Neuronal stem cell (in vitro differentiated cells): ENCODE measurements at places on chromosomes 5 and 9.

- no peak for DNase-seq
Observed at GRCh38 chr5:173514661-173515060, 101.8 kb downstream of the BOD1 start.

DNA sequence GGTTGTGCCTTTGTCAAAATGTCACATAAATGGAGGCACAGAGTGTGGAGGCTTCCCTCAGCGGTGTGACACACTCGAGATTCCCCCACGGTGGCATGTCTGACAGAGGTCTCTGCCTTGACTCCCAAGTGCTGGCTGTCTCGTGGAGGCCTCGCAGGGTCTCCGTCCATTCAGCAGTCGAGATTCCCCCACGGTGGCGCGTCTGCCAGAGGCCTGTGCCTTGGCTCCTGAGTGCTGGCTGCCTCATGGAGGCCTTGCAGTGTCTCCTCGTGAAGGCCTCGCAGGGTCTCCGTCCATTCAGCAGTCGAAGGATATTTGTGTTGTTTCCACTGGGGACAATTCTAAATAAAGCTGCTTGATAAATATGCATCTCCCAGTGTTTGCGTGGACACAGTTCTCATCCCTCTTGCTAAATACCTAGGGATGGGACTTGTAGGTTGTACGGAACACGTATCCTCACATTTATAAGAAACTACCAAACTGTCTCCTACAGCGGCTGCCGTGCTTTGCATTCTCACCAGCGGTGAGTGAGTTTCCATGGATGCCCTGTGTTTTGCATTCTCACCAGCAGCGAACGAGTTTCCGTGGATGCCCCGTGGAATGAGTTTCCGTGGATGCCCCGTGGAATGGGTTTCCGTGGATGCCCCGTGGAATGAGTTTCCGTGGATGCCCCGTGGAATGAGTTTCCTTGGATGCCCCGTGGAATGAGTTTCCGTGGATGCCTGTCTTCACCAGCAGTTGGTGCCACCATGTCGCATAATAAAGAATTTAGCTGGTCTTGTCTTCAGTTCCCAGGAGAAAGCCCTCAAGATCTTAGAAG lies 25.8 kb downstream of the PNPLA7 start:
- DNase-seq: no peak

- peak; percentile 20 for DNase-seq
Observed at GRCh38 chr9:126956917-126957686, 42.5 kb downstream of the RALGPS1 start.

DNA sequence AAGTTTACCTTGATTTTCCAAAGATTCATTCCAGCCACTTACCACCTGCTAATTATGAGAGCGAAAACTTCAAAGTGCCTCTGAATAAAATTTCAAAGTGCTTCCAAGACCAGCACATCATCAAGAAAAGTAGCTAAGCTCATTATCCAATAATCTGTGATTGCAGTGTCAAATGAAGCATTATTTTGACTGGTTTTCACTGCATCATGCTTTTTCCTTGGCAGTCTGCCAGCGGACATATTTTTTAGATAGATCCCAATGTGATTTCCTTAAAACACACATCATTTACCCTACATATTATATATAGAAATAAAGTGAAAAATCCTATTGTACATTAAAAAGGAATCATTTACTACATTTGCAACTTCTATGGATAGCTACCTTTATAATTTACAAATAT lies 508.6 kb upstream of the FAM174A start:
- DNase-seq: no peak

DNA sequence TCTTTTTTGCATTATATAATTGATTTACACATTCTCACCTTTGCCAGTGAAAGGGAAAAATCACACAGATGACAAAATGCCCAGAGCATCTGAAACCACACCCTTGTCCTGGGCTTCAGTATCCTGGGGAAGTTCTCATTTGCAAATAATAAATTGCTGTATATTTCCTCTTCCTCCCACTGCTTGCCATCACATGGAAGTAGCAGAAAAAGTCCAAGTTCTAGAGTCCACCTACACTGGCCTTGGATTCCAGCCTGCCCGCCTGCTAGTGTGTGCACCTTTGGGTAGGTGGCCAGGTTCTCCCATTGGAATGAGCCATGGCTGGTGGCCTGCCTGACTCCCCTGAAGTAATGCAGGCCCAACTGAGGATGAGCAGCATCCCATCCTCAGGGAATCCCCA lies 149.4 kb downstream of the GADD45G start:
- DNase-seq: no peak

DNA sequence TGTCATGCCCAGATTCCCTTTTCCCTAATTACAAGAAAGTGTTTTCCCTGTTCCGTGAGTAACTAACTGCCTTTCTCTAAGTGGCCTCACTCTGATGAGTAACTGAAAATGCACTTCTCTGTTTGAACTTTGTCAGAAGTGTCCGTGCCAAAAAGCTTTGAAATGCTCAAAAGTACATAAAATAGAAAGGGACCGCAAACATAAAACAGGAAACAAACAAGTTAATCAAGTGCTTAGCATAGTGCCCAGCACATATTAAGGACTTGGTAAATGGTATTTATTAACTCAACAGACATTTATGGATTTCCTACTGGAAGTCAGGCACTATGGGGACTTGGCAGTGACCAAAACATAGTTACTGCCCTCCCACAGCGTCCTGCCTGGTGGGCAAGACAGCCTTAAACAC lies 22.3 kb downstream of the AQP3 start:
- no peak for DNase-seq

DNA sequence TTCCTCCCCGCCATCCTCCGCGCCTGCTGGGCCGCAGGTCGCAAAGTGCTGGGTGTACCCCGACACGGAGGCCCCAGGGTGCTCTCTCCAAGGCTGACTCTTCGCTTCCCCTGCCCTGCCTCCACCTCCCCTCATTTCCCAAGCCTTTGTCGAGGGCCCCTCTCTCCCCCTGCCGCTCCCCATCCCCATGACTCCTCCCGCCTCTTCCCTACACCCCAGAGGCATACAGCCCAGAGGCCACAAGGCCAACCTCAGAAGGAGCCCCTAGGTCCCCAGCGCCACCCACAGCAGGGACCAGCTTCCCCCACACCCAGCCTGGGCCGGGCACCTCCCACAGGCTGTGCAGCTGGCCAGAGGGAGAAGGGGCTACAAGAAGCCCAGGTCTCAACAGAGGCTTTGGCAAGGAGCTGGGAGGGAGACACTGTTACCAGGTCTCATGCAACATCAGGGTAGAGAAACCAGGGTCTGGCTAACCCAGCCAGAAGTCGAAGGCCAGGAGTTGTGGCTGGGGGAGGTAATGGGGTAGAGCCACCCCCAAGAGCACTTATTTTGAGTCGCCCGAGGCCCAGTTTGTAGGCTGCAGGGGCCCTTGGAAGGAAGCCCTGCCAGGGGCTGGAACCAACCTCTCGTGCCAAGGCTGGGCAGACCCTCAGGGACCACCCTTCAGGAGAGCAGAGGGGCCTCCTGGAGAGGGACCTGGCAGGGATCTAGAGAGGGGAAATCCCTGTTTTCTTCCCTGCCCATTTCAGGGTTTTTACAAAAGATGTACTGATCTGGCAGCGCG lies 24.5 kb upstream of the SARDH start:
- no peak for DNase-seq

- DNase-seq: no peak
Observed at GRCh38 chr9:93646640-93647178, 70.3 kb downstream of the PHF2 start.

DNA sequence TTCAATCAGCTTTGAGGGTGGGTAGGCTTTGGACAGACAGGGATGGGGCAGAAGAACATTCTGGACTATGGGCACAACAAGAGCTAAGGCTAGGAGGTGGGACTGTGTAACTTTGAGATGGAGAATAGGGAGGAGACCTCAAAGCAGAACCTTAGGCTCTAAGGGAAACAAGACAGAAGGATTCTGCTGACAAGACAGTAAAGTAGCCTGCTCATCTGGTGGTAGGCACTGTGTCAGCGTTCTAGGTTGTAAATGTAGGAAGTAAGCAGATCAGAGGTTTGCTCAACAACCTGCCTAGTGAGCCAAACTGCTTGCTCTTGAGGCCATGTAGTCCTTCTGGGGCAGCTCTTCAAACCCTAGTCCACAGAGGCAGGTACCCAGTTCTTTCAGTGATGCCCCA lies 15.0 kb upstream of the IL12B start:
- no peak for DNase-seq

- DNase-seq: no peak
Observed at GRCh38 chr9:72718503-72718902, 197.1 kb downstream of the TMC1 start.

DNA sequence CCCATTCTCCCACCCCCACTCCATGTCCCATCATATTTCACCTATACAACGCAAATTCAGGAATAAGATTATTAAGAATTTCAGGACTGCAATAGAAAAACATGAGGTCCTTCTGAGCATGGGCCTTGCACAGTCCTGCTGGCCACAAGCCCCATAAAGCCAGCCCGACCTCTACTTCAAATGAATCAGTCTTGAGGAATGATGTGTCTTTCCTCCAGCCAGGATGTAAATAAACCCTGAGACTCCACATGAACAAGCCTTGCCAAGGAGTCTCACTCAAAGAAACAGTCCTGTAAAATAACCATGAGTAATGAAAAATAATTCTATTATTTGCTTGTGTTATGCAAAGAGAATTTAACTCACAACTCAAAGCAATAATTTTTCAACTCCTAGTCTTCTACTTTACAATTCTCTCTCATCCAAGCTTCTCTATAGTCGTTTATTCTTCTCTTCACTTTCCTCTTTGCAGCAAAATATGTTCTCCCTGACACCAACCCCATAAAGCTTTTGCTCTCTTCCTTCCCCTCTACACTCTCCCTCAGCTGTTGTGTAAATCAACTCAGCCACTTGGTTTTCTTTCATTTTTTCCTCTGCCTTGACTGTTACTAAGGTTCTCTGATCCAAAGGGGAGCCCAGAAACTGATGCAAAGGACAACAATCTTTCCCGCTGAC lies 140.1 kb upstream of the MOCS2 start:
- DNase-seq: no peak

- DNase-seq: no peak
Observed at GRCh38 chr9:91419222-91420191, 4.1 kb downstream of the NFIL3 start.

- no peak for DNase-seq
Observed at GRCh38 chr5:135140446-135141204, 106.6 kb upstream of the PITX1 start.

- DNase-seq: no peak
Observed at GRCh38 chr9:79567671-79568098, 4.1 kb upstream of the TLE4 start.

- peak; percentile 41 for DNase-seq
Observed at GRCh38 chr5:147822686-147823491, 8.6 kb downstream of the SPINK1 start.

DNA sequence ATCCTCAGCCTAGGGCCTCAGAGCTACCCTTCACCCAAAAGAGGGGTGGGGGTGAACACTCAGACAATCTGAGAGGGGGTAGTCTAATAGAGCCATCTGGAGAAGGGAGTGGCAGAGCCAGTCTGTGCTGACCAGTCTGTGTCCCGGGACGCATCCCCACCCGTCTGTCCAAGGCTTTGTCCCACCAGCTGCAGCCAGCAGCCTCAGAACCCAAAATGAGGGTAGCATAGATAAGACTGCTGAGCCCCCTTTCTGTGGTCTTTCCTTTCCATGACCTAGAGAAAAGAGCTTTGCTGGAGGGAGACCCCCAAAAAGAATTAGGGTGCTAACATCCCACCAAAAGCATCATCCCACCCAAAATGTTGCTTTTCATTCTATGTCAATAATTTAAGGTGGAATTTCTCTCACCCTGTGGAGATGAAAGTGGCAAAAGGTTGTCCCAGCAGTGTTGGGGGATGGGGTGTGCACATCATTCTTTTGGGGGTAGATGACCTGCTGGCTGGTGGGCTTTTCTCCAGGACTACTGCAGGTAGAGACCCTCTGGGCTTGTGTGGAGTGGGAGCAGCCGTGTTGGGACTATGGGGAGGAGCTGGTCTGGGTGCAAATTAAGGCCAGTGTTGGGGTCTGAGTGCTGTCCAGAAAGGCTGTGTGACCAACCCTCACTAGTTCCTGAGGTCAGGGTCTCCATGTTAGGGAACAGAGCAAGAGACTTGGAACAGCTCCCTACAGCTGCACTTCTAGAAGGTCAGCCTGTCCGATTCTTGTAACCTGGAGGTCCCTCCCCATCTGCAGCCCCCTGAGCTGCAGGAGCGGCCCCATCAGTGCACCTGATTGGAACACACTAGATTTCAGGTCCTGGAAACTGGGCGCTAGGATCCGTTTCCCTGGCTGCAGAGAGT lies 19.9 kb downstream of the URM1 start:
- DNase-seq: no peak

DNA sequence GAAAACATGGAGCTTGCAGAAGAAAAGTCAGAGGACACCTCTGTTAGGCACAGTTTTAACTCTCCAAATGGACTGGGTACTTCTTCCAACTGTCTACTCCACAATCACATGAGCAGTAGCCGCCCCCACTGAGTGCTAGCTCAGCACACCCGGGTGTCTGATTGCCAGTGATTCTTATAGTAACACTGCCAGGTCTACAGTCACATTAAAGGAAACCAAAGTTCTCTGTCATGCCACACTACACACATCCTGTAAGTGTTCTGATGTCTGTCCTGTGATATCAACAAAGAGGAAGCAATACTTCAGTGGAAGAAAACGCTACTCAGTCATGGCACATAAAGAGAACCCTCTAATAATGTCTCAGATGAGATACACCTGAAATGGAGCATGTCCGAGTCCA lies at the start of gene HAVCR2:
Gene HAVCR2, minus strand, starts transcription at position 69 of the 400 bp plus-strand sequence. Its CDS starts 61 bp downstream, at position 8.
- DNase-seq: no peak

- no peak for DNase-seq
Observed at GRCh38 chr5:37448941-37449340, 69.8 kb downstream of the WDR70 start.

GRCh38 chr9:357560-357959 lies 142.9 kb downstream of the DOCK8 start:
- DNase-seq: no peak

DNA sequence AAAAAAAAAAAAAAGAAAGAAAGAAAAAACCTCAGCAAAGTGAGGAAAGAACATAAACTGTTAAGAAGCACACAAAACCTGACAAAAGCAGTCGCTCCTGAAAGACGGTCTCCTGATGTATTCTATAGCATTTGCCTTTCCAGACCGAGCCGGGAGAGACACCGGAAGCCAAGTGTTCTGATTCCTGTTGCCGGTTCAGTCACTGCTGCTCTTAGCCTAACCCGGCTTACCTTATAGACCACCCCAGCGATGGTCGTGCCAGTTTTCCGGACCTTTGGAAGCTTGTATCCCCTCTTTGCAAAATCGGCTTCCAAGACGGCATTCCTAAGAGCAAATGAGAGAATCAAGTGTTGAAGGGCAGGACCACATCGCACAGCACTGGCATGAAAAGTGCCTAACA lies 630 bp downstream of the PSMB7 start:
- no peak for DNase-seq

GRCh38 chr5:147559749-147560148 lies 49.9 kb upstream of the DPYSL3 start:
- DNase-seq: no peak

- DNase-seq: no peak
Observed at GRCh38 chr5:132651838-132652469, 6.0 kb upstream of the IL13 start.

GRCh38 chr5:123546657-123547056 lies 34.7 kb downstream of the CSNK1G3 start:
- DNase-seq: no peak
